ENCODE measurements at places on chromosomes 1 and 21.

GRCh38 chr21:38678827-38679226 lies 126.9 kb upstream of the ETS2 start:
- no peak for DNase-seq

- DNase-seq = no peak
These were observed 37.3 kb downstream of the OBSCN start for GRCh38 chr1:228245111-228245510.

GRCh38 chr1:246618240-246618808 lies 52.1 kb downstream of the CNST start:
- DNase-seq = no peak

GRCh38 chr1:41496080-41497055 lies 11.9 kb upstream of the EDN2 start:
- DNase-seq = no peak

DNA sequence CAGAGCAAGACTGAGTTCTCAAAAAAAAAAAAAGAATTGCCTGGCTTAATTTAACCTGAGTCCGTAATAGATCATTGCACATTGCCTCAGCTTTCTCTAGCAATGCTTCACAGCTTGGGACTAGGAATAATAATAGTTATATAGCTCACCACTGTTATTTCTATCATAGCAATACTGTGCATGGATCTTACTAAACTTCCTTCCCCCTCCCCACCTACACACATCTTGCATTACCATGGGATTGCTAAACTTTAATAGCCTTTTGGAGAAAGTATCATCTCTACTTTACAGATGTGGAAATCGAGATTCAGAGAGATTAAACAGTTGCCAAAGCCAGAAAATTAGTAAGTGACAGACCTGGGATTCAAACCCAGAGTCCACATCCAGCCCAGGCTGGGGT lies 99.4 kb downstream of the ATP5PO start:
- no peak for DNase-seq

GRCh38 chr1:112417271-112417670 lies 21.3 kb downstream of the CTTNBP2NL start:
- DNase-seq = no peak

- DNase-seq = peak; percentile 87
These were observed 1234.4 kb downstream of the KCNT2 start for GRCh38 chr1:195373856-195374255.

GRCh38 chr1:29590583-29591565 lies 354.6 kb downstream of the PTPRU start:
- DNase-seq = no peak

Data from NCI-H446 treated with DMSO at 0.1 percent for 48 hours (cell line).